CD4-positive, CD25-positive, alpha-beta regulatory T cell (primary cell): ENCODE measurements at places on chromosomes 4 and X. TPM values are rescaled to one million over a fixed set of nuclear protein-coding genes. Genes with fewer than 3 reads are reported as not detected.

SMIM10 gene
- not detected for total RNA-seq

HSFX4 gene
- total RNA-seq: not detected

ARHGEF6 gene
- total RNA-seq: 87.8 TPM

MAGEB17 gene
- not detected for total RNA-seq

ZFP42 gene
- not detected for total RNA-seq

RAB40A gene
- not detected for total RNA-seq

PLAC1 gene
- total RNA-seq: not detected

MGARP gene
- 0.49 TPM for total RNA-seq

ADH6 gene
- not detected for total RNA-seq

FAM9B gene
- not detected for total RNA-seq

PPP2R2C gene
- total RNA-seq: not detected

SYTL5 gene
- total RNA-seq: not detected

- no peaks in the 10 kb centered on the region for H3K36me3 ChIP-seq
- H3K27me3 ChIP-seq: no peaks in the 10 kb centered on the region
- no peak overlapping the region for H3K4me3 ChIP-seq
- H3K27ac ChIP-seq: no peak overlapping the region
- H3K4me1 ChIP-seq: no peaks in the 10 kb centered on the region
Observed at GRCh38 chr4:67292045-67292444, 253.3 kb downstream of the CENPC start.

DNA sequence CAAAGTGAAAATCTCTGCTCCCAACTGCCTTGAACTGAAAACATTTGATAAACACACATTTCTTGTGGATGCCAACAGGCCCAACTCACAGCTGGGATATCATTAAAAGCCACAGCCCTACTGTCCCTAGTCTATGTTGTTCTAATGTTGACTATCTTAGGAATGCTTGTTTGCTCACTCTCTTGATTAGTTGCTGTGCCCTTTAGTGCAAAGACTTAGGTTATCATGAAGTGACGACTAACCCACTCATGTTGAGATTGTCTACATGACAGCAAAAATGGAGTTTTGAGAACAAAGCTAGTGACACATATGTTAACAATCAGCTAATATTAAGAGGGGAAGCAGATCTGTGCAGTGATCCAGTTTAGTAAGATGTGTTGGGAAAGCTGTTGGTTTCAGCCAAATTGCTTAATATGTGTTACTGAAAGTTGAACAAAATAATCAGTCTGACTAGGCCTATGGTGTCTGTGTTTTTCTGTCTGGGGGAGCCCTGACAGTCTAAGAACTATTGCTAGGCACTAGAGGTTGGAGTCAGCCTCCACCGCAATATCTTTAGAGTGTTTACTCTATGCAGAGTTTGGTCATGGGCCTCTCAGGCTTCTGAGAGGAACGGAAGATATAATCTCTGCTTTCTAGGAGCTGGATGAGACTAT lies 125.5 kb downstream of the ATG4A start:
- no peaks in the 10 kb centered on the region for H3K27me3 ChIP-seq
- H3K4me3 ChIP-seq: no peak overlapping the region
- no peaks in the 10 kb centered on the region for H3K4me1 ChIP-seq
- no peak overlapping the region for H3K27ac ChIP-seq

GRCh38 chr4:145825255-145825654 lies 113.4 kb downstream of the ZNF827 start:
- no peak for DNase-seq
- no peaks in the 10 kb centered on the region for H3K27me3 ChIP-seq
- H3K27ac ChIP-seq: no peak overlapping the region
- no peak overlapping the region for H3K4me3 ChIP-seq

GRCh38 chr4:145387079-145387478 lies 94.6 kb upstream of the SMAD1 start:
- no peaks in the 10 kb centered on the region for H3K36me3 ChIP-seq
- H3K4me1 ChIP-seq: no peaks in the 10 kb centered on the region
- no peak overlapping the region for H3K27ac ChIP-seq
- no peak for DNase-seq
- peaks cover 3% of the 10 kb centered on the region for H3K27me3 ChIP-seq
- no peak overlapping the region for H3K4me3 ChIP-seq

GRCh38 chr4:188552741-188553275 lies 413.6 kb downstream of the TRIML1 start:
- H3K36me3 ChIP-seq: no peaks in the 10 kb centered on the region
- DNase-seq: no peak
- no peaks in the 10 kb centered on the region for H3K27me3 ChIP-seq
- H3K4me1 ChIP-seq: no peaks in the 10 kb centered on the region
- H3K4me3 ChIP-seq: no peak overlapping the region
- no peak overlapping the region for H3K27ac ChIP-seq

DNA sequence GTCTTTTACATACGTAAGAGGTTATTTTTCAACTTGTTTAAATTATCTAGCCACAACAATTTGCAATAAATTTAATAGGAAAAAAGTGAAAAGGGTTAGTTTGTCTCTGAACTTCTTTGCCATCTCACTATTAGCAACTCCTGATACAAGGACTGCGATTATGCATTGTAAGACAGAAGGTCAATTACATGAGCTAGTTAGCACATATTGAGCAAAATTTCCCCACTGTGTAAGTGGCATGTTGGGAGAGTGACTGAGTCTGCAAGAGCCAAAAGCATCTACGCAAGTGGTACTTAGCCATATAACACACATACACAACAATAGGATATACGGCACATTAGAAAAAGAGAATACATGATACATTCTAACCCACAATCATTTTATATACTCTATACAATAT lies 927.2 kb downstream of the STPG2 start:
- no peak for DNase-seq
- no peak overlapping the region for H3K4me3 ChIP-seq
- no peak overlapping the region for H3K27ac ChIP-seq
- no peaks in the 10 kb centered on the region for H3K4me1 ChIP-seq
- no peaks in the 10 kb centered on the region for H3K36me3 ChIP-seq

GRCh38 chr4:42995343-42995944 lies 102.9 kb downstream of the GRXCR1 start:
- H3K4me1 ChIP-seq: no peaks in the 10 kb centered on the region
- no peak overlapping the region for H3K27ac ChIP-seq
- no peak for DNase-seq
- no peaks in the 10 kb centered on the region for H3K27me3 ChIP-seq

- no peaks in the 10 kb centered on the region for H3K27me3 ChIP-seq
- no peak for DNase-seq
- no peak overlapping the region for H3K27ac ChIP-seq
- no peak overlapping the region for H3K4me3 ChIP-seq
Observed at GRCh38 chr4:123088501-123088900, 166.1 kb upstream of the NUDT6 start.

DNA sequence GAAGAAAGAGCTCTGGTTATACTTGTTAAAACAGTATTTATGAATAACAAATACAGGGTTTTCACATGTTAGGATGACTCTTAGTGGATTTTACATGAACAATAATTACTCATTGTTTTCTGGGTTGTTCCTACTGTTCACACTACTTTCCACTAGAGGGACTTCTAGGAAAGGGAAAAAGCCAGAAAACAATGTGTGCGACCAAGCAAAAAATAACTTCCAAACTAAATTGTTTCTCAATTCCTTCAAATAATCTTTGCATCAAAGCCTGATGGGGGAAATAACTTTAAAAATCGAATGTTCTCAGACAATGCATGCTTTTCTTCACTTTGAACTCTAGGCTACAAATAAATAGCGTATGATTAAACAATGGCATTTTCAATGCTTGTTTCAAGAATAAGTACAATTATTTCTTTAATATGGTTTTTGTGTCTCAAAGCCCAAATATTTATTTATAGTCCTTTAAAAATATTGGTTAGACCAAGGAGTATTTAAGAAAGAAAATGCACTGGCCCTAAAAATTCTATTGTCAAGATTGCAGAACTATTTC lies 72.1 kb upstream of the ETNPPL start:
- no peak for DNase-seq
- no peaks in the 10 kb centered on the region for H3K27me3 ChIP-seq
- H3K4me1 ChIP-seq: no peaks in the 10 kb centered on the region
- no peaks in the 10 kb centered on the region for H3K36me3 ChIP-seq

- no peaks in the 10 kb centered on the region for H3K36me3 ChIP-seq
- H3K4me1 ChIP-seq: no peaks in the 10 kb centered on the region
- DNase-seq: no peak
- no peak overlapping the region for H3K4me3 ChIP-seq
- H3K27me3 ChIP-seq: peaks cover 14% of the 10 kb centered on the region
Observed at GRCh38 chr4:15898902-15899301, 39.6 kb downstream of the FGFBP1 start.

GRCh38 chr4:20764366-20764992 lies 64.2 kb downstream of the PACRGL start:
- no peak for DNase-seq
- no peaks in the 10 kb centered on the region for H3K36me3 ChIP-seq
- no peak overlapping the region for H3K4me3 ChIP-seq

- no peak overlapping the region for H3K27ac ChIP-seq
- no peaks in the 10 kb centered on the region for H3K36me3 ChIP-seq
- H3K4me1 ChIP-seq: no peaks in the 10 kb centered on the region
Observed at GRCh38 chr4:142832022-142832421, 14.1 kb downstream of the INPP4B start.

DNA sequence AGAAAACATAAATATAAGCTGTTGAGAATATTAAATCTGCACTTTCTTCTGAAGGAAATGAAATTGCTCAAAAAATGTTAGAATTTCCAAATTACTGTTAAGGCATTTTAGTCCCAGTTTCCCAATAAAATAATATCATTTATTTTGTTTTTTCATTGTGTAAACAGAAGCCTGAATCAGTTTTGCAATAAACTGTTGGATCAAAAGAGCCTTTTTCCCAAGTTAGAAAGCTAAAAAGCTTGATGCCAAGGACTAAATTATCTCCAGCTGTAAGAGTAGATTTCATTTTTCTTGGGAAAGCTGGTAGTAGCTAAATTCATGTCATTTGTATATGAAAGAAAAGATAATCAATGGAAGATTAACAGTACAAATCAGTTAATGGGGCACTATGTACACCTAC lies 95.8 kb downstream of the RNF150 start:
- no peak overlapping the region for H3K27ac ChIP-seq
- H3K4me3 ChIP-seq: no peak overlapping the region
- no peaks in the 10 kb centered on the region for H3K27me3 ChIP-seq
- DNase-seq: no peak
- H3K36me3 ChIP-seq: no peaks in the 10 kb centered on the region

- H3K27me3 ChIP-seq: no peaks in the 10 kb centered on the region
- DNase-seq: no peak
- no peak overlapping the region for H3K27ac ChIP-seq
- no peak overlapping the region for H3K4me3 ChIP-seq
- no peaks in the 10 kb centered on the region for H3K36me3 ChIP-seq
Observed at GRCh38 chr4:3364199-3364598, 71.4 kb downstream of the RGS12 start.

- no peak overlapping the region for H3K4me3 ChIP-seq
- H3K27ac ChIP-seq: no peak overlapping the region
- no peaks in the 10 kb centered on the region for H3K4me1 ChIP-seq
- H3K36me3 ChIP-seq: no peaks in the 10 kb centered on the region
- no peak for DNase-seq
Observed at GRCh38 chr4:123449780-123450179, 53.2 kb downstream of the SPRY1 start.

- no peaks in the 10 kb centered on the region for H3K4me1 ChIP-seq
- no peaks in the 10 kb centered on the region for H3K36me3 ChIP-seq
- H3K27ac ChIP-seq: no peak overlapping the region
- H3K4me3 ChIP-seq: no peak overlapping the region
- DNase-seq: no peak
Observed at GRCh38 chr4:84648863-84649647, 66.1 kb downstream of the CDS1 start.

DNA sequence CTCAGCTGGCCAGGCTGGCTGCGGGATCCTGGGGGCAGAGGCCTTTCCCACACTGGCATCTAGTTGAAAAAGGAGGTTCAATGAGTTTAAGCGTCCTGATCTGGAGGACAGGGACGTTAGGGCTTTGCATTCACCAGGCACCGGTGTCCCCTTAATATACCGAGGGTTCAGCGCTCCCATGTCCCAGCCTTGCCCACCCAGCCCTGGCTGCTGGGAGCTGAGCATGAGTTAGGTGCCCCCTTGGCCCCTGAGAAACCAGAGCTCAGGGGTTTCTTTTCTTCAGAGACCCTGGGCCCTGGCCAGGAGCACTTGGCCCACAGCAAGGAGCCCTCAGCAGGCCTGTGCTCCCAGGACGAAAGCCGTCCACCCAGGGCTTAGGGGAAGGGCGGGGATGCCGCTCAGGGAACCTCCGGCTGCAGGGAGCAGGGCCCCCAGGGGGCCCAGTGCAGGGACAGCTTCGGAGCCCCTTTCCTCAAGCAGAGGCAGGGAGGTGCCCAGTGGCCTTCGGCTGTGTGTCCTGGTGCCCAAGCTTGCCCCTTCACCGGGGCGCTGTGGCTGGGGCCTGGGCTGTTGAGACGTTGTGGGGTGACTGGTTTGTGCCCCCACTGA lies 20.9 kb upstream of the DUSP9 start:
- no peaks in the 10 kb centered on the region for H3K27me3 ChIP-seq
- no peaks in the 10 kb centered on the region for H3K36me3 ChIP-seq
- no peaks in the 10 kb centered on the region for H3K4me1 ChIP-seq
- H3K27ac ChIP-seq: no peak overlapping the region

DNA sequence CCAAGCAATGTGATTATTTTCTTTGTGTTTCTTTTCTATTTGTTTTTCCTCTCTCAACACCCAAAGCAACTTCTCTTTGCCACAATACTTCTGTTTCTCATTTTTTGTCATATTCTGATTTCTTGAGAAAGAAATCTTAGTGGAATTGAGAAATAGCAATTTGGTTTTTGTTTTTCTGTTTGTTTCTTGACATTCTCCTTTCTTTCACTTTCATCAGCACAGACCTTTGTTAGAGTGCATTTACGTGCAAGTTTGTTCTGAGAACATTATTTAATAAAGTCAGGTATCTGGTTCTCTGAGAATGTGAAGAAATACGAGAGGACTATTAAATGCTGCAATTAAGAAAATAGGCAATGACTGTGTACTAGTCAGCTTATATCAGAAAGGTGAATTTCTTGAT lies 608.1 kb upstream of the AADAT start:
- no peaks in the 10 kb centered on the region for H3K36me3 ChIP-seq
- DNase-seq: no peak
- no peak overlapping the region for H3K4me3 ChIP-seq
- no peaks in the 10 kb centered on the region for H3K27me3 ChIP-seq

GRCh38 chr4:7007944-7008343 lies 35.2 kb upstream of the TADA2B start:
- DNase-seq: no peak
- no peak overlapping the region for H3K4me3 ChIP-seq
- peaks cover 76% of the 10 kb centered on the region for H3K36me3 ChIP-seq
- H3K4me1 ChIP-seq: no peaks in the 10 kb centered on the region

- no peaks in the 10 kb centered on the region for H3K36me3 ChIP-seq
- H3K4me3 ChIP-seq: no peak overlapping the region
- no peak overlapping the region for H3K27ac ChIP-seq
Observed at GRCh38 chr4:185134307-185134869, 8.7 kb upstream of the SLC25A4 start.

- no peak overlapping the region for H3K4me3 ChIP-seq
- no peak overlapping the region for H3K27ac ChIP-seq
- no peaks in the 10 kb centered on the region for H3K36me3 ChIP-seq
- no peaks in the 10 kb centered on the region for H3K4me1 ChIP-seq
- no peaks in the 10 kb centered on the region for H3K27me3 ChIP-seq
Observed at GRCh38 chr4:41679991-41680390, 68.5 kb downstream of the PHOX2B start.
